Activated T-helper 1 cell treated with Interleukin-2 at 50 U/mL for 16 hours (primary cell): ENCODE measurements at places on chromosomes 3 and 15.

DNA sequence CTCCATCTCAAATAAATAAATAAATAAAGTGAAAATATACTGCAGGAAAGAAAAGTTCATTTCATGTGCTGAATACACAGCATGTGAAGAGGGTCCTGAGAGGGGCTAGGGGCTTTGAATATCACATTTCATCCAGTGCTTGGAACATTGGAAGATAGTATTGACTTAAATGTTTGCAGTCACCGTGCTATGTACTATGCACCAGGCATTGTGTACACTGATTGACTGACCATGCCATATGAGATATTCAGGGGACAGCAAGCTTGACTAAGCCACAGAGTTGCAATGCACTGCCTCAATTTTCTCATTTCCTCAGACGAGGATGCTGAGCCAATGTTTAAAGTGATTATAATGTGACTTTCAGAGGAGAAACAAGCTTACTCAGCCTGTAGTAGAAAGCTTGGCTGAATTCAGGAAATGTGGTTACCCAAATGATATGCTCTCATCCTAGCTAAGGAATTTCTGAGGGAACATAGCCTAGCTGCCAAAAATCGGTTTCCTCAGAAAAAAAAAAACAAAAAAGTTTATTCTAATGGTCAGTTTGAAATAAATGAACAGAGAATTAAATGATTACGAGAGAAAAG lies 557.9 kb downstream of the FGF12 start:
- no peak for DNase-seq

- DNase-seq: no peak
Measured at GRCh38 chr15:29569533-29570092, 252.7 kb downstream of the TJP1 start.

DNA sequence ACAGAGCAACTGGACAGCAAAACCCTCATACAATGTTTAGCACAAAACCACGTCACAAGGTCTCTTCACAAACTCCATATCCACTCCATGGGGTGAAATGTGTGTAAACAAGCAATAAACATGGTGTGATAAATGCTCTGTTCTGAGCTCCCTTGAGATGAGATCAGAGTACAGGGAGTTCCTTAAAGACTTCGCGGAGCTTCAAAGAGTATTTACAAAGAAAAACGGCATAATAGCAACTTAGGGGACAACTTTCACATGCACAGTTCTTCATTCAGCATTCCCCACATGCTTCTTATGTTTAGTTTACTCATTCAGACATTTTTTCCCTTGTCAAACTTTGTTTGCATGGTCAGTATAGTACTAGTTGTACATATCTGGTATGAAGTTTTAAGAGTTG lies 52.5 kb upstream of the SUCLG2 start:
- DNase-seq: no peak

GRCh38 chr3:63519426-63519825 lies 133.0 kb upstream of the SNTN start:
- no peak for DNase-seq

DNA sequence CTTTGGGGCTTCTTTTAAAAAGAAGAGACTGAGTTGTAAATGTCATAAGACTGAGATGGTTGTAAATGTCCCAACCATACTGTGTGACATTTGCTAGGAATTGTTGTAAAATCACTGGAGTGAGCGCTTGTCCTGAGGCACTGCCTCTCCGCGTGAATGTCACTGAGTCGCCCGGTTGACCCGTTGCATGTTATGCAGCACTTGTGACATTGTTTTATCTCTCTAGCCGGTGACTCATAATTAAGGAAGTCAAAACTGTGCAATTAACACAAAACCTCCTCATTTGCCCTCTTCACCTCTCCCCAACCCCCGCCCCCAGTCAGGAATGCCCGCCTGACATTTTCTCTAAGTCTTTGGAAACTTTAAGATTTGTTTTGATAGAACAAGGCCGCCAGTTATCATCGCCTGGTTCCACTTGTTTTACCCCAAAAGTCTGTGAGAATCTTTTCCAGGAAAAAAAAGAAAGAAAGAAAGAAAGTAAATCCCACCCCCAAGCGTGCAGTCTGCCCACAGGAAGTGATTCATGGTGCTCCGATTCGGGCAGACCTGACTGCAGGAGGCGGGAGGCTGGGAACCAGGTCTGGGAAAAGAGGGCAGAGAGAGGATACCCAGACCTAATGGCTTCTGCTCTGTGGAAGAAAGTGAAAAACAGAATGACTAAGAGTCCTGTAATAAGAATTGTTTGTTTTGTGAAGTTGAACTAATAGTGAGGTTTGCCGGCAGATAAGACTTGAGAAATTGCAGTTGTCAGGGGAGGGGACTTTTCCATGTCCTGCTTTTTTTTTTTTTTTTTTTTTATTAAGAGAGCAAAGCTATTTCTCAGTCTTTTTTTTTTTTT lies 84.8 kb downstream of the SMAD3 start:
- DNase-seq: peak; percentile 11

GRCh38 chr3:10518506-10519150 lies 13.2 kb upstream of the ATP2B2 start:
- no peak for DNase-seq

DNA sequence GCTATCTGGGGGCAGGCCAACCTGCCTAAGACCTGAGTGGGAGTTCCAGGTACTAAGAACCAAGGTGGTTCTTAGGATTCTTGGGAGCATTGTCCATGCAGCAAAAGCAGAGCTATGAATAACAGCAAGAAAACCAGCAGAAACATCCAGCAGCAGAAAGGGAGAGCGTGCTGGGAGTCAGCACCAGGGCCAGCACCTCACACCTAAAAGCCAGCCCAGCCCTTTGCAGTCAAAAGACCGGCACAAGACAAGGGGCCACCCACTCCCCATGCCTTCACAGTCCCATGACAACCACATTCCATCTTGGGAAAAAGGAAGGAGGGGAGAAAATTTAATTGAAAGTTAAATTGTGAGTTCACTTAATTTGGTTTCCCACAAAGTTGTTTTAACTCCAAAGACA lies 364.9 kb downstream of the AGBL1 start:
- DNase-seq: no peak

- DNase-seq: no peak
Measured at GRCh38 chr3:67318162-67318561, 320.1 kb downstream of the KBTBD8 start.
